ENCODE measurements at places on chromosomes 5 and 9.
A peak's percentile ranks its signal among the peaks of the same experiment; 100 is the strongest.

DNA sequence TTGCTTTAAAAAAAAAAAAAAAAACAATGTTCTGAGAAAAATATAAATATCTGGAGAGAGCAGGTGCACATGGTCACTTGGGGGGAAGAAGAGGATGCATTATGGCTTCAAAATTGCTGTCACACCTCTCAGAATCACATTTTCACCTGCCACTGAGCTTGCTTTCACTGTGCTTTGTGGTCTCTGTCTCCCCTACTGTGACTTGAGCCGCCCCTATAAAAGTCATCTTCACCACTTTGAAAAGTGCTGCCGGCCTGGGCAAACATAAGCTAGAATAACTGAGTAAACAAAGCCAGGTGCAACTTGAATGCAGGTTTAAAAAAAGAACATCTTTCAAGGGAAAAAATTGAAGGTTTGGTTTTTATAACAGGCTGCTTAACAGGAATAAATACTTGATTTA, 368.1 kb upstream of the GRIA1 start:
- DNase-seq: no peak

GRCh38 chr5:91687430-91687829, 304.3 kb upstream of the ARRDC3 start:
- DNase-seq: no peak

DNA sequence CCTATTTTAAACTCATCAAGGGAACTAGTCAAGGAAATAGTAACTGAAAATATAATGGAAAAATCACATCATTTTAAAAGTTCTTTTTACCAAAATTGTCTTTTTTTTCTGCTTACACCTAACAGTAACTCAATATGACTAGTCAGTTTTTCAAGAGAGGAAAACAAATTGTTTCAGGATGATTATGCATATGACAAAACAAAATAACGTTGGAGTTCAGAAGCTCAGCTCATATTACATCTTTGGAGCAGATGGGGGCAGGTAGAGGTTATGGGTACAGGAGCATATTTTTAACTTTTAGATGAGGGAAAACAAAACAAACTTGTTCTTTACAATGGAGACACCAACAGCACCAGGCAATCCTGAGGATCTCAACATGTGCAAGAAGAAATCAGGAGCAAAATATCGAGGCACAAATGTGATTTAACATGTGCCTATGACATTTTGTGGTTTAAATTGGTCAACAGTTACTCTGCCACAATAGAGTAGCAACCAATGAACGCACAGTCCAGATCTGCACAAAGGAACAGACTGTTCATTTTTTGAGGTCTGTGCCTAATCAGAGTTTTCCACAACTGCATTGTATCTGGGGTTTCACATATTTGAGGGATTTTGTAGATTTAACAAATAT, 659.0 kb downstream of the ANXA1 start:
- DNase-seq: no peak

GRCh38 chr5:42506662-42507061, 83.4 kb downstream of the GHR start:
- DNase-seq: no peak

DNA sequence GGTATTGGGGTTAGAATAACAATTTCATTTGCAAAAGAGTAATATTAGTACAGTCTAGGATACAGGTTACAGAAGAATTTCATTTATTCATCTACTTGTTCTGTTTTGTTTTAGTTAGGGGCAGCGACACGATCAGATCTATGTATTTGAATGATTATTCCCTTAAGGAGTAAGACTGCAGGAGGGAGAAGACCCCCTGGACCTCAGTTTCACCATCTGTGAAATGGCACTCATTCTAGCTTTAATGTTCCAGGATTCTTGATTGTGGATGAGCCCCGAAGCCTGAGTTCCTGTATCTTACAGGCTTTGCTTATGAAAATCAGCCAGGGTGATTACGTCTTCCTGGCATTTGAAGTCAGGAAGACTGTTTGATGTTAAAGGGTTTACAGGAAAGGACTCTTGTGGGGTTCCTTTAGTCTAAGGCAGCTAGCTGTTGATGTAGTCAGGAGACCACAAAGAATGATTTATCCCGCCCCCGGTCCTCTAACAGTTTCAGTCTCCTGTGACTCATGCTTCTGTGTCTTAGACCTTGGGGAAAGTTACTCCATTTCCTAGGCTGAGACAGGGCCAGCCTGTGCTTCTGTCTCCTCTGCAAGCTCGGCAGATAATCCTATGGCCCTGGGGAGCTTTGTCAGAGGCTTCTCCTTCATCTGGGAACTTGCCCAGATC, 11.5 kb downstream of the SMIM3 start:
- peak; percentile 86 for DNase-seq

- DNase-seq: no peak
Measured at GRCh38 chr5:179008667-179009066, 13.5 kb upstream of the GRM6 start.

- DNase-seq: no peak
Measured at GRCh38 chr5:97075649-97076048, 66.8 kb downstream of the LIX1 start.

DNA sequence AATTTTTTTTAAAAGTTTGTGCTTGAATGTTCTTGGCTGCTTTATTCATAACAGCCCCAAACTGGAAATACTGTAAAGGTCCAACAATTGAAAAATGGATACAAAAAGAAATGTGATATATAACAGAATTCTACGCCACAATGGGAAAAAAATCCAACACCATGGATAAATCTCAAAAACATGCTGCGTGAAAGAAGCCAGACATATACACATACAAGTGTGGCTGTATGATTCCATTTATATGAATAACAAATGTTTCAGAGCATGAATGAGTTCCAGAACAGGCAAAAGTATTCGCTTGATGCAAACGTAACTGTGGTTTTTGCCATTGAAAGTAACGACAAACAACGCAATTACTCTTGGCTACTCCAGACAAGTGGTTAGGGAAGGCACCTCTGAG, 7.2 kb upstream of the SFXN1 start:
- no peak for DNase-seq

DNA sequence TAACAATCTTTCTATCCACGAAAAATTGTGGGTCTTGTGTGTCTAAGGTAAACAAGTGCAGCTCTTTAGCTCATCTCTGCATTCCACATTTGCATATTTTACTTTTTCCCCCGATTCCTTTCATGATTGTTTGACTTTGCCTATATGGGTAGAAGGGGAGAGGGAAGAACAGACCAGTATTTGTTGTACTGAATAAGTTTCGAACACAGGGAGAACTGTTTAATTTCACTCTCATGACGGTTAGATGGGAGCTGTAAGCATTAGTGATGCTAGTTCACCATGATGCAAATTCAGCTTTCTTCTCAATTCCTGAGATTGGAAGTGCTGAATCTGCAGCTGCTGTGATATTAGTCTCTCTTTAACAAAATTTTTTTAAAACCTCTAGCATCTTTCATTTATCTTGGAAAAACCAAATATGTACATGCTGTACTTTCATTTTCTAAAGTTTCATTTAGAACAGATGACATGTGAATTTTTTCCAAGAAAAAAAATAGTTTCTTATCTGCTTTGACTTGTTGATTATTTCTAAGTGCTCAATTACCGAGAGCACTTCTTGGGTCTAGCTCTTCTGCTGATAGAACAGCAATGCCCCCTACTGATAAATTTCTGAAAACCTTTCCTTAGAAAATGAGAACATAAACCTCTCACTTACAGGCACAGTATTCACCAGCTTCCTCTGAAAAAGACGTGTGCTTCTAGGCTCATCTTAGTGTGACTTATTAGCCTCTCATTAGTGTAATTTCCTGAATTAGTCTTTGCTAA, 149.5 kb downstream of the BAAT start:
- DNase-seq: no peak

All from stimulated activated CD4-positive, alpha-beta T cell treated with anti-CD3 and anti-CD28 coated beads, Interleukin-4, amount 100 ng/mL, for 24 hours (primary cell).